ENCODE measurements at places on chromosomes 16 and 17.

DNA sequence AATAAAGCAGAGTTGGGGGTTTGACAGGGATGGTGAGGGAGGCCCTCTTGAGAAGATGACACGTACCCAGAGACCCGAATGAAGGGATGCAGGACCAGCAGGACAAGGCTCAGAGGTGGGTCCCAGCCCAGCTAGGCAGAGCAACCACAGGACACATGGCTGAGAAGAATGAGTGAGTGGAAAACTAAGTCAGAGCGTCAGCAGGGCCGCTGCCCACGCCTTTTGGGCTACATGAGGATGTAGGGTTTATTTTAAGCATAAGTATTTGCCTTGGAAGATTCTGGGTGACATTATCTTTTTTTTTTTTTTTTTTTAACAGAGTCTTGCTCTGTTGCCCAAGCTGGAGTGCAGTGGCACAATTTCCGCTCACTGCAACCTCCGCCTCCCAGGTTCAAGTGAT, 176.0 kb downstream of the TMEM132E start:
- no peak for DNase-seq

GRCh38 chr17:35242158-35242804, 591 bp upstream of the SLFN5 start:
- peak; percentile 74 for DNase-seq

GRCh38 chr17:65278050-65278819, 141.1 kb downstream of the RGS9 start:
- peak; percentile 51 for DNase-seq

- DNase-seq: no peak
Measured at GRCh38 chr17:65037157-65037556, 19.4 kb downstream of the GNA13 start.

- no peak for DNase-seq
Measured at GRCh38 chr17:79562931-79563210, 48.0 kb downstream of the RBFOX3 start.

- no peak for DNase-seq
Measured at GRCh38 chr17:41483531-41483930, 2.6 kb upstream of the KRT35 start.

GRCh38 chr17:12463102-12463501, 202.6 kb upstream of the MYOCD start:
- no peak for DNase-seq
